ENCODE measurements at places on chromosomes 5 and 9.
A peak's percentile ranks its signal among the peaks of the same experiment; 100 is the strongest.

- no peak for DNase-seq
These were observed 646.1 kb upstream of the SEMA6A start for GRCh38 chr5:117220730-117221129.

DNA sequence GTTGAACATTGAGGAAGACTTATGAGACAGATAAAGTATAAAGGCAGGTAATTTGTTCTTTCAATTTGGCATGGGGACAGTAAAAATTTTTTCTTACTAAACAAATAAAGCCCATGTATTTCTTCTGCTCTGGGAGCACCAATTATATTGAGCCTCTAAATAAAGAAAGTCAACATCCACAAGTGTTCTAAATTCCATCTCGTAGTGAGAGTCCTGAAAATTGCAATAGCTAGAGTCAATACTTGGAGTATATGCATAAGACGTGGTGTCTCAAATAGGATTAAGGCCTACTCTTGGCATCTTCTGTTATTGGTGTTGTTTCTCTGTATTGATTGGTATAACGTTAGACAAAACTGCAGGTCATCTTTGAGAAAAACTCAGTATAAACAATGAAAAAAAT is 120.5 kb upstream of the CDKN2B start:
- DNase-seq: no peak

GRCh38 chr5:95261437-95262175 is 23.3 kb downstream of the MCTP1 start:
- DNase-seq: peak; percentile 20

DNA sequence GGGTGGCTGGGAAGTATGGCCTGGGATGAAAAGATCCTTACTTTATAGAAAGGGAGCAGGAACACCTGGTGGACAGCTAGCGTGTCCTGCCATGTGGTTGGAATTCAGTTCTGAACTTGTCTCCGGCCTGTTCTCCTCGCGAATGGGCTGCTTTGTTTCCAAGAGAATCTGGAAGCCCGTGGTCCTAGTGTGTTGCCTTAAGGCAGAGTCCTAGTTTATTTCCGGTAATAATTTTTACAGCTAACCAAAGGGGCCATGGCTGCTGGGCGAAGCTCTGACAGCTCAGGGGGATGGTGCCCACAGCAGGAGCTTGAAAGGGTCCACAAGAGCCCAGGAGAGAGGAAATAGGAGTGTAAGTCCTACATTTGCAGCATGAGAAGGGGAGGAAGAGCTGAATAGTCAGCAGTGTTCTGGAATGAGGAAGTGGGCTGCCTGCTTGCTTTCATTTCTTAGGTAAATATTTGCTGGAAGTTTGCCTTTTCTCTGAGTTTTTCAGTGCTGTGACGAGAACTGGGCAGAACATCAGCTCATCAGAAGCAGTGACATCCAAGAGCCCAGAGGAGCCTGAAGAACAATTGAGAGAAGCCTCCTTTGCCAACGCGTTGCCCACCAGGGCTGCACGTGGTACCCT is 13.1 kb upstream of the IGFBPL1 start:
- peak; percentile 71 for DNase-seq

DNA sequence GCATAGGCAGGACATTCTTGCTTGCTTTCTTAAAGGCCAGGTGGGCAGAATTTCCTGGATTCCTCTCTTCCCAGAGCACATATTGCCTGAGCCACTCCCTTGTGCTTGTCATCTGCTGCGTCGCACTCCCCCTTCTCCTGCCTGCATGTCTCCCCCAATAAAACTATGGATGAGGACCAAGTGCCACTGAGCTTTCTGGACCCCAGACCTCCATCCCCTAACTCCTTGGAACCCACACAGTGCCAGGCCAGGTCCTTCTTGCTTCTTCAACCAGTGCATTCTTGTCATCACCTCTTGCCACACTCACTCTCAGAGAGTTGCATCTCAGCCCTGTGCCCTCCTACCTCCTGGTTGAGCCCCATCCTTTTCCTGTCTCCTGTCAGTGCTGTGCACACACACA is 157.9 kb upstream of the PANK3 start:
- no peak for DNase-seq

DNA sequence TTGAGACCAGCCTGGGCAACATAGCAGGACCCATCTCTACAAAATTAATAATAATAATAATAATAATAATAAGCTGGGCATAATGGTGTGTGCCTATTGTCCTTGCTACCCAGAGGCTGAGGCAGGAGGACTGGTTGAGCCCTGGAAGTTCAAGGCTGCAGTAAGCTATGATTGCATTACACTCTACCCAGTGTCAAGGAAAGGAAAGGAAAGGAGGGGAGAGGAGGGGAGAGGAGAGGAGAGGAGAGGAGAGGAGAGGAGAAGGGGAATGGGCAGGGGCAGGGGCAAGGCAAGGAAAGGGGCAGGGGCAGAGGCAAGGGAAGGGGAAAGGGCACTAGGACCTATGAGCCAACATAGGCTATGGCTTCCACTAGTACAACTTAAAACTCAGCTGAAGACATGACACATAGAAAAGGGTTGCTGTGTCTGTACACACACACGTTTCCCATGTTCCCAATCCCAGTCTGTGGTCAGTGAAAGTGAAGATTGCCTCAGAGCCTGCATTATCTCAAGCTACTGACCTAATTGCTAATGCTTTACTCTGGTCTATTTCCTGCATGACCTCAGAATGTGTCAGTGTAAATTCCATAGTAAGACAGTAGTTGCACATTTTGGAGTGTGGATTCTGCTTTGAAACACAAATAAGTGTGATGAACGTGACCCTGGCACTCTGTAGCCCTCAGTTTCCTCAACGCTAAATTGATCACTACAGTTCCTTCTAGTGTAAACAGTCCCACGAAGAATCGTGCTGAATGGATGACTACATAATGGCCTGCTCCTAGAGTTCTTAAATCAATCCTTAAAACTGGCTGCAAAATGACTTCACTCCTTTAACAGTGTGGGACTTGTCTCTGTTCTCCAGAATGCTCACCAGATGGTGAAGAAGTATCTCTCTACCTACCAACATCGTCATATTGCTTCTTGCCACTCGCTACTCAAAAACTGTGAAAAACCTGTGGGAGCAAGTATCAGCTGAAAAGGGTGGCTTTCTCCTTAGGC is 497.0 kb downstream of the RAB3C start:
- peak; percentile 90 for DNase-seq

DNA sequence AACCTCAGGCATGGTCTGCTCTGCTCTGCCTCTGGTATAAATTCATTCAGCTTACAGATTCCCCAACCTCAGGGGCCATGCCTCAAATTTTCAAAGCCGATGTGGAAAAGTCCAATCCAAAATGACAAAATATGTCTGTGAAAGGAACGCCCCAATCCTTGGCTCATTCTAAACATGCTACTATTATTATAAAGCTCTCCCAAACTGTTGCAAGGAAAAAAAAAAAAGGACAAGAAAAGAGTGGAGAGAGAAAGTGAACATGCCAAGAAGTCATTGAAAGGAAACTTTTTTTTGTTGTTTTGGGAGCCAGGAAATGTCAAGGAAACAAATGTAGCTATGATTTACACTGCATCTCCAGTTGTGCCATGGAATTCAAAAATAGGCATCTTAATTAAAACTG is 3.8 kb downstream of the COL23A1 start:
- no peak for DNase-seq

DNA sequence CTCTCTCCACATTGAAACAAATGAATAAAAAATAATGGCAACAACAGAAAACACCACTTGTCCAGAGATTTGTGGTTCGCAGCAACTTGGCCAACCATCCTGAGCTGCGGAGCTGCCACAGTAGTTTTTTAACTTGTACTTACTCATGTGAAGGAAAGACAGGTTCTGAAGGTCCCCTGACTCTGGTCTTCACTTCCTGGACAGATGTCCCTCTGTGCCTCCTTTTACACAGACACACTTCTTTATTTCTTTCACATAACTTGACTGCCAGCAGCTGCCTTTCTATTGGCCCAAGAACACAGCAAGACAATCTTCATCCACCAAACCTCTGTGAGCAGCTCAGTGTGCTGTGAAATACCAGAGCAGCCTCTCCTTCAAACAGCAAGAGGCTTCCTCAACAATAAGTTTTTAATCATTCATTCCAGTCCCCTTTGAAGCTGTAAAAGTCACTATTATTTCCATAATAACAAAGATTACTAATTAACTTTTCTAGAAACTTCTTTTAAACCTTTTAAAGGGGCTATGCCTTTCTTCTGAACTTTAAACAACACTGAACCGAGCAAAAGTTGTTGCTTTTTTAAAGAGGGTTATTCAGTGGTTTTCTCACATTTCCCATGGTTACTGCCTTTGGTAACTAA is 198.7 kb downstream of the NR2F1-AS1 start:
- no peak for DNase-seq

DNA sequence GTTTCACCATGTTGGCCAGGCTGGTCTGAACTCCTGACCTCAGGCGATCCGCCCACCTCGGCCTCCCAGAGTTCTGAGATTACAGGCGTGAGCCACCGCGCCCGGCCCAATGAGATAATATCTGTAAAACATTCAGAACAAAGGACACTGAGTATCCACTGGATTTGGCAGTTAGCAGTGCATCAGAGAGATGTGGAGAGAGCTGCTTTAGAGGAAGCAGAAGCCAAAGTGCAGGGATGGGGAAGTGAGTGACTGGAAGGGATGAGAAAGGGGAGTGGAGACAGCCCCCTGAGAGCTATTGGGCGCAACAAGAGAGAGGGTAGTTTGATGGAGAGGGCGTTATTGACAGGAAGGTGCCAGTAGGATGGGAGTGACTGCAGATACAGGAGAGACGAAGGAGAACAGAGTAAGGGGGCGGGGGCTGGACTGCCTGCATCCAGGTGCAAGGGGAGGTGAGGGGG is 157.5 kb upstream of the SHB start:
- DNase-seq: peak; percentile 68
